NCI-H446 treated with DMSO at 0.1 percent for 48 hours (cell line): ENCODE measurements at places on chromosomes 12 and 14.

- DNase-seq, result no peak
Measured at GRCh38 chr12:70815056-70815455, 105.5 kb downstream of the PTPRR start.

GRCh38 chr12:24899503-24900075, 49.3 kb downstream of the BCAT1 start:
- DNase-seq, result no peak

GRCh38 chr12:82972624-82973023, 285.9 kb downstream of the TMTC2 start:
- no peak for DNase-seq

GRCh38 chr12:90970471-90970870, 15.5 kb upstream of the CCER1 start:
- DNase-seq, result no peak

DNA sequence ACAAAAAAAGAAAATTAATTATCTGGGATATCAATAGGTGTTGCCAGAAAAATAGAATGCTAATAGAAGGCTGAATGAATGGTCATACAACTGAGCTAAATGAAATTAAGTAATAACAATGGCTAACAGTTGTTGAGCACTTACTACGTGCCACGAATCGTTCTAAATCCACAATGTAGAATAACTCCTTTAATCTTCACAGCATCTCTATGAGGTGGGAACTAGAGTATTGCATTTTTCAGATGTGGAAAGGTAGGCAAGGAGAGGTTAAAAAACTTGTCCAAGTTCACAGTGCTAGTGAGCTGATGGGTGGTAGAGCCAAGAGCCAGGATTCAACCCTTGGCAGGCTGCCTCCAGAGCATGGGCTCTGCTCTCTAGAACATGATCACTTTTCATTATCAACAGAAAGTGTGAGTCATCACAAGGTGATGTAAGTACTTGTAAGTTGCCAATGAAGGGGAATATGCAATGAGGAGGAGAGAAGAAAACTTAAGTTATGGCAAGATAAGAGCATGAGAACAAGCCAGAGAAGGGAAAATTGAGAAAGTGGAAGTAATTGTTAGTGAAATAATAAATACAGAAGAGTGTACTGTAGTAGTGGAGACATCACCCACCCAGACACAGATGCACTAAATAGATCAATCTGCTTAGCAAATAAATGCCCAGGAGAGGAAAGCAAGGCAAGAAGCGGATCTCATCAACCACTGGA, 122.1 kb downstream of the PRKD1 start:
- DNase-seq, result peak; percentile 99

- DNase-seq, result no peak
Measured at GRCh38 chr14:62313212-62313611, 551.0 kb downstream of the SNAPC1 start.

- DNase-seq, result no peak
Measured at GRCh38 chr12:49948866-49949845, 1.4 kb upstream of the AQP2 start.

- no peak for DNase-seq
Measured at GRCh38 chr12:127284021-127284420, 982.9 kb upstream of the TMEM132C start.

DNA sequence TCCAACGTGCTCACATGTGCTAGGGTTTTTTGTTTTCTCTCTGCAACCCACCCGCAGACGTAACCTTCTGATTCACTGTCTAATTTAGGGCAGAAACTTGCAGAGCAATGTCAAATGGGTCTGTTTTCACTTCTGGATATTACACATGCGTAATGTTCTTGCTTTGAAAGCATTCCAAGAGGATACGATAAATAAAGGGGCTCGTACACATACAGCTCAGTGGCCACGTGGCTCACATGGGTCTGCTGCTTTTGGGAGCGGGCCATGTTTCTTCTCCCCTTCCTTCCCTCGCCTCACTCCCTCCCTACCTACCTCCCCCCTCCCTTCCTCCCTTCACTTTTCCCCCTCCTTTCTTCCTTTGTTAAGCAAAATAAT, 23.4 kb downstream of the CACNA1C start:
- DNase-seq, result no peak

DNA sequence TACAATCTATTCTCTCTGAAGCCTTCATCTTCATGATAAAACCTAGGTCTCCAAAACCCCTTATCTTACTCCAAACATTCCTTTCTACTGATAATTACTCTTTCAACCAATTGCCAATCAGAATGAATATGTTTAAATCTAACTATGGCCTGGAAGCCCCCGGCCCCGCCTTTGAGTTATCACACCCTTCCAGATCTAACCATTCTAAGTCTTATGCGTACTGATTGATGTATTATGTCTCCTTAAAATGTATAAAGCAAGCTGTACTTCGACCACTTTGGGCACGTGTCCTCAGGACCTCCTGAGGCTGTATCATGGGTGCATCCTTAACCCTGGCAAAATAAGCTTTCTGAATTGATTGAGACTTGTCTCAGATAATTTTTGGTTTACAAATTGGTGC, 14.4 kb downstream of the PABPN1 start:
- no peak for DNase-seq

- DNase-seq, result no peak
Measured at GRCh38 chr12:42704340-42704739, 114.8 kb upstream of the PRICKLE1 start.

DNA sequence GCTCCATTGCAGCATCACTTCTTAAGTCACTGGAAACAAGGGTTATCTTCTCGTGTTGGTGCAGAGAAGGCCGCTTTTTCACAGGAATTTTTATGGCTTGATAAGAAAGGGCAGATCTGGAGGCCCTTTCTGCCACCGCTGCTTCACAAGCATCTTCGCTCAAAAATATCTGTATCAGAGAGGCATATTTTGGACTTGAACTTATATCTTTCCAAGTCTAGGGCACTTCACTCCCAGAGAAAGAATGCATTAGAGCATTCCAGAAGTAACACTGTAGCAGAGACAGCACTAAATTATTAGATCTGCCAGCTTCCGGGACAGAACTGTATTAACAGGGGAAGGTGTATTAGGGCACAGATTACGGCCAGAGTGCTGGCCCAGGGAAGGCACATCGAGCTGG, 151.7 kb upstream of the AMIGO2 start:
- no peak for DNase-seq

- DNase-seq, result peak; percentile 91
Measured at GRCh38 chr12:95003213-95003920, at the start of gene NDUFA12. Gene NDUFA12, minus strand, starts transcription at chr12:95003697. Its CDS starts 17 bp downstream, at chr12:95003680.

DNA sequence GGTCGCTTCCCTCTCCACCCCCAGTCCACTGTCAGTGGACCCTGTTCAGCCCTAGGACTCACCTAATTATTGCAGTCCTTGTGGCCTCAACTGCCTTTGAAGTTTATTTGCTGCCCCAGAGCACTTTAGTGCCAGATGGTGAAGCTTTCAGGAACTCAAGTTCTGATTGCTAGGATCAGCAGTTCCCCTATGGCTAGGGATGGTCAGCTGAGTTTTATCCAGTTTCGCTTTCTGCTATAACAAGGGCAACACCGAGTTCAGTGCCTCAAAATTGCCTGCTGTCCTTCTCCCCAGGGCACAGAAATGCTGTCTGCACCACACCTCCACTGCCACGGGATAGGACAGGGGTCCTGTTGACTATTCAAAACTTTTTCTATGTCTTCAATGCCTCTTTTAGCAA, 295.0 kb downstream of the GPHN start:
- no peak for DNase-seq
